Vagina (tissue), 2 donors: ENCODE measurements at places on chromosomes 1 and 21.

DNA sequence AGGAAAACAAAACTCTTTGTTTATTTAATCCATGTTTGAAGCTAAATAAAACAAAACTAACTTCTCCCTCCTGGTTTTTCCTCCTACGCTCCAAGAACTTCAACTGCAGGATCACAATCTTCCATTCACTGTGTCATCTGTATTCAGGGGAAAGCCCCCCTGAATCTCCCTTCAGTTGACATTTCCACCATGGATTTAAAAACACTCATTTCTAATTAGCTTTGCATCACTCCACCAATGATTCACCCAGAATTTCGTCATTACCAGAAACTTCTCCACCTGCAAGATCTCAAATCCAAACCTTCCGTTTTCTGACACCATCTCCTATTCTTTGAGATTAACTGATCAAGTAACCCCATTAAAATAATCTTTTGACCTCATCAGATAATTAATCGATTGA is 10.9 kb upstream of the RGS5 start:
- DNase-seq, result no peak

- DNase-seq, result no peak
Measured at GRCh38 chr1:91124989-91125417, 103.2 kb upstream of the ZNF644 start.

GRCh38 chr1:98556521-98557158 is 104.9 kb upstream of the SNX7 start:
- no peak for DNase-seq

- DNase-seq, result no peak
Measured at GRCh38 chr1:181556631-181557030, 73.3 kb downstream of the CACNA1E start.

DNA sequence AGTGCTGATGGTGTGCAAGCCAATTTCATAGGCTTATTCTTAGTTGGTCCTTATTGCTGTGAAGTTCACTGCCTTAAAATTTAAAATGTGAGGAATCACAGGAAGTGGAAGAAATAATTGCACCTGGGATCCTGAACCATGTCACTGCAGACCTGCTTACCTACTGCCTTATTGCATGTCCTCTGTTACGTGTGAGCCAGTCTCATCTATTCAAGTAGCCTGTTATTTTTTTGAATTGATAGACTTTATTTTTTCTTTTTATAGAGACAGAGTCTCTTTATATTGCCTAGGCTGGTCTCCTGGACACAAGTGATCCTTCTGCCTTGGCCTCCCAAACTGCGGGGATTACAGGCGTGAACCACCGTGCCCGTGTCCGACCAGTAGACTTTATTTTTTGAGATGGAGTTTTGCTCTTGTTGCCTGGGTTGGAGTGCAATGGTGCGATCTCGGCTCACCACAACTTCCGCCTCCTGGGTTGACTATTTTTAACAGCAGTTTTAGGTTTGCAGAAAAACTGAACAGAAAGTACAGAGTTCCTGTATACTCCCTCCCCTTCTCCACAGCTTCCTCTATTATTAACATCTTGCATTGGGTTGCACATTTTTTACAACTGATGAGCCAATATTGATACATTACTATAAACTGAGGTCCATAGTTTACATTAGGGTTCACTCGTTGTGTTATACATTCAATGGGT is 14.0 kb upstream of the DISC1 start:
- no peak for DNase-seq

DNA sequence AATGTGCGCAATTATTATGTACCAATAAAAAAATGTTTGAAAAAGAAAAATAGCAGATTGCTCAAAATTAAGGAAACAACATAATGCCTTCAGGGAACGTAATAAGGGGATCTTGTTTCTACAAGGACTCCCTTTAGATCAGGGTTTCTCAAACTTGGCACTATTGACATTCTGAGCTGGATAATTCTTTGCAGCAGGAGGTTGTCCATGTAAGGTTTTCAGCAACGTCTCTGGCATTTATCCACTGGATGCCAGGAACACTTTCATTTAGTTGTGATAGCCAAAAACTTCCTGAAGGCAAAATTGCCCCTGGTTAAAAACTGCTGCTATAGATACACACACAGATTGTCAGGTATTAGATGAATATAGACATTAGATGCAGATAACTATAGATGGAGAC is 666.7 kb upstream of the ADAMTS5 start:
- no peak for DNase-seq

- no peak for DNase-seq
Measured at GRCh38 chr1:94920061-94920460, 6.8 kb downstream of the CNN3 start.

GRCh38 chr1:151881479-151881878 is 27.8 kb downstream of the THEM4 start:
- DNase-seq, result no peak

- DNase-seq, result no peak
Measured at GRCh38 chr1:228308628-228309325, 97.9 kb downstream of the TRIM11 start.

- no peak for DNase-seq
Measured at GRCh38 chr1:235567812-235568503, 63.7 kb upstream of the B3GALNT2 start.

- no peak for DNase-seq
Measured at GRCh38 chr1:186487163-186487562, 26.2 kb upstream of the PDC start.

- peak; percentile 49 for DNase-seq
Measured at GRCh38 chr1:33655496-33655895, 183.1 kb downstream of the ZSCAN20 start.

- no peak for DNase-seq
Measured at GRCh38 chr1:24968941-24969585, 39.0 kb upstream of the RUNX3 start.

GRCh38 chr1:151990856-151991198 is 2.8 kb downstream of the S100A10 start:
- no peak for DNase-seq

GRCh38 chr1:212684076-212684475 is 15.6 kb downstream of the BATF3 start:
- no peak for DNase-seq

DNA sequence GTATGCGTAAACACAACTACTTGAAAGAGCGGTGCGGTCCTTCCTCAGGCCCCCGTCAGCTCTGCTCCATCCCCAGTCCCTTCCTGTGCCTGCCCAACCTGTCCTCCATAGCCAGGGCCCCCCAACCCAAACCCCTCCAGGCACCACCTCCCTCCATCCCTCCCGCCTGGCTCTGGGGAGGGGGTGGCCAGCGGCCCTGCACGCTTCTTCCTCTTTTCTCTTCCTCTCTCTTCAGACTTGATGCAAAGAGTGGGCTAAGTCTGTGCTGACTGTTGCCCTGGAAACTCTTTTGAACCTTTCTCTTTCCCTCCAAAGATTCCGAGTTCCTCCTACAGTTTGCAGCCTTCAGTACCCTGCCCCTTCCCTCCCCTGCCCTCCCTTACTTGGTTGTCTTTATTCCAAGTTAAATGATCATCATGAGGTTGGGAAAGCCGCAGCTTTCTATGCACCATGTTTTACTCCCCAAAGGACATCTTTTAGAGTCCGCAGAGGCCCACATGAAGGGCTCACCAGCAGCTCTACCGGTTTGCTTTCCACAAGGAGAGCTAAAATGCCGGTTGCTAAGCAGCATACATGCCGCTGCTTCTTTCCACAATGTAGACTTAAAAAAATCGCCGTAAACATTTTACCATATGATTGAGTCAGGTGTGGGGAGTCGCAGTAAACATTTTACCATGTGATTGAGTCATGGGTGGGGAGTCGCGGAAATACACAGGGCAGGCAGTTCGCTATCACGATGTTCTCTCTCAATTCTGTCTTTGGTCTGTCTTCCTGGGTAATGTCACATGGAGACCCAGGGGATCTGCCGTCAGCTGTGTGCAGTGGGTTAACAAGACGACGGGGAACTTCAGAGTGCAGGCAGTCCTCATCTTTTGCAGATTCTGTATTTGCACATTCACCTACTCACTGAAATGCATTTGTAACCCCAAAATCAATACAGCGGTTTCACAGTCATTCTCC is 525.3 kb downstream of the KIF26B start:
- DNase-seq, result no peak

GRCh38 chr21:42343963-42344510 is 6.8 kb downstream of the TFF2 start:
- peak; percentile 72 for DNase-seq

DNA sequence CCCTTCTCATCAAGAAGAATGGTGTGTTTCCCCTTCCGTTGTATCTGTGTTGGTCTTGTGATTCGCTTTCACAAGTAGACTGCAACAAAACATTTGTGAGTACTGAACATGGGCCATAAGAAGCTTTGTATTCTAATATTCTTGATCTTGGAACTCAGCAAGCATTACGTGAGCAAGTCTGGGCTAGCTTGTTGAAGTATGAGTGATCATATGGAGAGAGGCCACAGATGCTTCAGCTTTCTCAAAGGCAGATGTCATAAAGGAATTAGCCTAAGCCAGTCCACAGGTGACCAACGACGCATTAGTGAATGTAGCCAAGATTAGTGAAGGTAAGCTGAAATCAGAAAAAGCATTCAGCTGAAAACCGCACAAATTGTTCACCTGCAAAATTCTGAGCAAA is 609.6 kb upstream of the NEGR1 start:
- no peak for DNase-seq

- DNase-seq, result no peak
Measured at GRCh38 chr1:19647643-19648042, 3.5 kb downstream of the NBL1 start.

DNA sequence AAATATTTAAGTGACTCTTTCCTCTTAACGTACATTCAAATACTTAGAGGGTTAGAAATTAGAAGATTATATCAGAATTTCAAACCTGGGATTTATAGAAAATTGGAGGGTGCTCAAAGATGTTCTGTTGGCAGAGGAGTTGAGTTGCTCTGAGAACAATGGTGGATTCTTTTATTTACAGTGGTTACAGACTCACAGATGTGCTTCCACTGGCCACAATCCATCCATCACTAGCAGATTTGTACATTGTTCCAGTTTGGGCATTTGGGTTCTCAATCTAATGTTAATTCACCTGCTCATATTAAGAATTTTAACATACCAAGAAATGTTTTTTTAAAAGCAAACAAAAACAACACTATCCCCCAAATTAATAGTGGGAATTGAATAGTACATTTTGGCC is 23.5 kb downstream of the DNAJC6 start:
- no peak for DNase-seq

- DNase-seq, result peak; percentile 12
Measured at GRCh38 chr1:178564086-178564782, 51.3 kb downstream of the TEX35 start.

GRCh38 chr1:179153217-179153616 is 71.3 kb downstream of the TOR3A start:
- DNase-seq, result no peak

DNA sequence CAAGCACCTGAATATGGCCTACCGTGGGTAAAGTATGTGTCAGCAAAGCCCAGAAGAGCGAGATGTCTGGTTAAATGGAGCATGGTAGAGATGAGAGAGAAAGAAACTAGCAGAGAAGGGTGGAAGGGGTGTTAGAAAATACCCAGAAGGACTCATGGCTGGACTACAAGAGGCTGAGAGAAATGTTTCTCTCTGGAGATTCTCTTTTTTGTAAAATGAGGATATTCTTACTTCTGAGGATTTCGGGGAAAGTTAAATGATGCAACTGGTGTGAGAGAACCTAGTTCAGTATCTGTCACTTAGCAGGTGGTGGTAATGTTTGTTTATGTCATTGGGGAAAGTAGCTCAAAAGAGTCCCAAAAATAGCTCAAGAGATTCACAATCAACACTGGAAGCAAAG is 7.2 kb upstream of the EPS15 start:
- DNase-seq, result no peak

- no peak for DNase-seq
Measured at GRCh38 chr1:111489604-111490003, 13.8 kb downstream of the ADORA3 start.

DNA sequence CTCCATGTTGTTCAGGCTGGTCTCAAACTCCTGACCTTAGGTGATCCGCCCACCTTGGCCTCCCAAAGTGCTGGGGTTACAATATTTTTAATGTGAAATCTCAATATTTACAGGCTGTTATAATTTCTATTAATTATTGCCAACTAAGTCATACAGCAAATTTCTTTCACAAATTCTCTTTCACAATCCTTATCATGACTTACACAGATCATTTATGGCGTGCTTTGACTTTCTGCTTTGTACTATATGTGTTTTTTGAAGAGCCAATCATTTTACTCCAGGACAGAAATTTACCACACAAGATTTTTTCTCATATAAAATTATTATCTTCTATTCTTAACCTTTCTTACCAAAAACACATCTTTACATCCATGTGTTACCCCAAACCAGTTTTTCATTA is 1729.9 kb downstream of the NCAM2 start:
- no peak for DNase-seq

DNA sequence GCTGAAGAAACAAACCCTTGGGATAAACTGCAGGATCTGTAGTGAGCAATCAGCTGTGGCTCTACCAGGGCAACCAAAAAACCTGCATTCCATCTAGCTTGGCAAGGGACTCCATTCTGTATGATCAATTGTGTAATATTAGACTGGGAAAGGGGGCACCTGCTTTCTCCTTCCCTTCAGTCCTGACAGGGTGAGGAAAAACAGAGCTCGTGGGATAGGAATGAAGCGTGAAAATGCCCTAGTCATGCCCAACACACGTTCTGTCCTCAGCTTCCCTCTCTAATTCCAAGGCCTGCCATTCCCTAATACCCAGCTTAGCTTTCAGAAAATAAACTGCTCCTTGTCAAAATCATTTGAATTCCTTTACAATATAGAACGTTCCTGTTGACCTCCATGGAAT is 442.3 kb downstream of the PLPP3 start:
- no peak for DNase-seq

- DNase-seq, result no peak
Measured at GRCh38 chr21:28749536-28749935, 243.1 kb downstream of the LTN1 start.

- DNase-seq, result no peak
Measured at GRCh38 chr1:48761411-48761810, 15.3 kb downstream of the BEND5 start.

- DNase-seq, result no peak
Measured at GRCh38 chr1:10108948-10109708, 76.4 kb downstream of the UBE4B start.

GRCh38 chr1:85318217-85318616 is 41.8 kb upstream of the BCL10 start:
- DNase-seq, result no peak

- DNase-seq, result no peak
Measured at GRCh38 chr1:25817840-25818501, 1.8 kb upstream of the MTFR1L start.

DNA sequence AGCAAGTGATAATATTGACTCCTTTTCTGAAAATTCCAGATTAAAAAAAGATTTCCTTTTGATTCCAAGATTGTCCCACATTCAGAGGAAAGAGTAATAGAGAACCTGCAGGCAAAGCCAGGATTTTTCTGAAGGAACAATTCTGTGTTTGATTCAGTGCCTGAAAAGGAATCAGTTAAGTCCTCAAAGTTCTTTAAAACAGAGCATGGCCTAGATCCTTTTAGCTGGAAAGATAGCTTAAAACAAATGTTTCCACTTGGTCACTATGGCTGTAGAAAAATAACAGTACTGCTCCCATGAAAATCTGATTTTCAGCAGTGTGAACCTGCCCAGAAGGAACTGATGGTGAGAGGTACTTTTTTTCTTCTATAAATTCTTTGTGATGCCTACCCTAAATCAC is 41.8 kb downstream of the HS2ST1 start:
- no peak for DNase-seq
